ENCODE measurements at places on chromosomes 11 and 22. TPM values are rescaled to one million over a fixed set of nuclear protein-coding genes. Genes with fewer than 3 reads are reported as not detected.

TMPRSS13 gene
- 5.1 TPM for total RNA-seq

DPAGT1 gene
- 35.9 TPM for total RNA-seq

MYO7A gene
- total RNA-seq: 1.9 TPM

LRRC10B gene
- 0.36 TPM for total RNA-seq

THRSP gene
- not detected for total RNA-seq

THY1 gene
- 19.3 TPM for total RNA-seq

UBE2L3 gene
- total RNA-seq: 53.7 TPM

ALDH3B1 gene
- not detected for total RNA-seq

ARHGEF12 gene
- 34.5 TPM for total RNA-seq

TUB gene
- 15.8 TPM for total RNA-seq

DBX1 gene
- total RNA-seq: not detected

GRCh38 chr22:18977824-18978425 lies 41.8 kb upstream of the PRODH start:
- DNase-seq: no peak

- no peak for DNase-seq
Measured at GRCh38 chr22:49234459-49234858, 593.2 kb downstream of the BRD1 start.

GRCh38 chr11:109864834-109865547 lies 228.2 kb upstream of the ZC3H12C start:
- no peak for DNase-seq

DNA sequence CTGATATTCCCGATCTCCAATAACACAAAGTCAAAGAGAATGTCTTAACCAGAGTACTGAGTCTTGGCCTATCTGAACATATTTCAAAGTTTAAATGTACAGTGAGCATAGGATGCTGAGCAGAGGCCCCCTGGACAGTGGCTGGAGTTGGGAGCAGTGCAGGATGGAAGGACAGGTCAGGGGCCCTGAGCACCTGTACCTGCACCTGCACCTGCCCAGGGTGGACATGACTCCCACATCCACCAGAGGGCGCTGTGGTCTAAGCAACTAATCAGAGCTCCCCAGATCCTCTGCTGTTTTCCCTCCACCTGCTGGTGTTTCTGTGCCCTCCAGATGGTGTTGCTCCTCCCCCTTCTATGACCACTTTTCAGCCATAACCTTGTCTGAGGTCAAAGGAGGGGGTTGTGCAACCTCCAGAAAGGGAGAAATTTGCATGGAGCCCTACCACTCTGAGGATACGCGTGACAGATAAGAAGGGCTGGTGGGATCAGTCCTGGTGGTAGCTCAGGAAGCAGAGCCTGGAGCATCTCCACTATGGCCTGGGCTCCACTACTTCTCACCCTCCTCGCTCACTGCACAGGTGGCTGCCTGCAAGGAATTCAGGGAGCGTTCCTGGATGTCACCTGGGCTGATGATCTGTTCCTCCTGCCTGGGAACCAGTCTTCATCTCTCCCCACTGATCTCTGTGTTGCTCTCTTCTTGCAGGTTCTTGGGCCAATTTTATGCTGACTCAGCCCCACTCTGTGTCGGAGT lies 49.1 kb upstream of the VPREB1 start:
- peak; percentile 98 for DNase-seq

GRCh38 chr11:2860636-2861035 lies 24.9 kb downstream of the CDKN1C start:
- DNase-seq: no peak

- no peak for DNase-seq
Measured at GRCh38 chr11:13775471-13775870, 107.0 kb downstream of the FAR1 start.

DNA sequence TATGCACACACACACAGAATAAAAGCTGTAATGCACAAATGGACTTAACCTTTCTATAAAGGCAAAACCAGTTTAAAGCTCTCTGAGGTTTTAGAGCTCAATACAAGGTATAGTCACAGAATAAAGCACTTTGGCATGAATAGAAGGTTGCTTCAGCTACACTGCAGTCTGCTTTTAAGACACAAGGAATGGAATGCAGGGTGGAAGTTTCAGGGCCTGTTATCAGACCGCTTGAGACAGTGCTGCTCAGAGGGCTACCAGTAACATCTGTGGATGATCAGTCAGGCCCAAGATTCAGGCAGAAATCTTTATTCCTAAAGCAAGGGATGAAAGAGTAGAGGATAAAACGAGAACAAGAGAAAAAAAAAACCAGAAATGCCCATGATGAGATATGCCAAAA lies 46.7 kb downstream of the CD44 start:
- DNase-seq: no peak

DNA sequence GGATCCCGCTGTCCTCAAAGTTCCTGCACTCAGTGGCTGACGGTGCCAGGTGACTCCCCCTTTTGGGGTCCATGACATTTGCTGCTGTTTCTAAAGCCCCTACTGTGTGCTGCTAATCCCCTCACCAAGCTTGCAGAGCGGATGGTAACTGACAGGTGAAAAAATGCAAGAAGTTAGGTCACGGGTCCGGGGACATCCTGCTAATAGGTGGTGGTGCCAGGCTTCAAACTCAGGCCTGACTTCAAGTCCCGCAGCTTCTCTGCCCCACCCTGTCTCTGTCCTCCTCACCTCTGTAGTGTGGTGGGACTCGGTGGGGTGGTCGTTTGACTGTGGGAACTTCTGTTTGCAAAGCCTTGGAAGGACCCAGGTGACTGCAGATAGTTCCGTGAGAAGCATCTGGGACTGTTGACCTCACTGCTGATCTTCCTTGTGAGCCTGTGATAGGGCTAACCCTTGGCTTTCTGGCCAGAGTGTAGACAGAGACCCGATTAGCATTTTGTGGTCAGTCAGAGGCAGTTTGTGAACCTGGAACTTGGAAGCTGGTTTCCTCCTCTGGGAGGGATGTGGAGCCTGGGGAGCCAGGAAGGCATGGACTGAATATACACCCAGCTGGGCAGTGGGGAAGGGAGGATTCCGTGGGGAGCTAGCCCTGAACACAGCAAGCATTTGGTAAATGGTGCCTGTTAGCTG lies 115.4 kb upstream of the OR4B1 start:
- DNase-seq: no peak

DNA sequence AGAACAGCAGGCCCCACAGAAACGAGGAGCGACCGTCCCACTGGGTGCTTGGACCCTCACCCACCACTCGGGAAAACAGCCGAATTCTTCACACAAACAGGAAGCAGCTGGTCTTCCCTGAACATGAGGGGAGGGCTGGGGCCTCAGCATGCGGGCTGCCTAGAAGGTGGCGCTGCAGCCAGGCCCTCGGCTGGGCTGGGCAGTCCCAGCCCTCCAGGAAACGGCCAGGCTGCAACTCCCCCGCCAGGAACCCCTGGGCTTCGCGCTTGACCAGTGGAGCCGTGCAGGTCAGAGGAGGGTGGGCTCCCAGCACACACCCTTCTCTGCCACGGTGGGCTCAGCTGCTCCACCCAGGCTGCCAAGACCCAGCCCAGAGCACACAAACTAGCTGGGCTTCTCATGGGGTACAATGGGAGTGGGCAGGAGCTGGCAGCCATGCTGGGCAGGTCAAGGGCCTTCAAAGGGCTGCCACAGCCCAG lies 29.6 kb downstream of the IGF2 start:
- peak; percentile 76 for DNase-seq

GRCh38 chr11:83092488-83093384 lies 21.0 kb upstream of the RAB30 start:
- DNase-seq: no peak

GRCh38 chr11:1326435-1327063 lies 17.1 kb upstream of the TOLLIP start:
- no peak for DNase-seq

- DNase-seq: no peak
Measured at GRCh38 chr11:2160736-2161259, at the start of gene INS. INS (minus strand) TSS chr11:2161209; CDS start chr11:2160971, 238 bp downstream.

DNA sequence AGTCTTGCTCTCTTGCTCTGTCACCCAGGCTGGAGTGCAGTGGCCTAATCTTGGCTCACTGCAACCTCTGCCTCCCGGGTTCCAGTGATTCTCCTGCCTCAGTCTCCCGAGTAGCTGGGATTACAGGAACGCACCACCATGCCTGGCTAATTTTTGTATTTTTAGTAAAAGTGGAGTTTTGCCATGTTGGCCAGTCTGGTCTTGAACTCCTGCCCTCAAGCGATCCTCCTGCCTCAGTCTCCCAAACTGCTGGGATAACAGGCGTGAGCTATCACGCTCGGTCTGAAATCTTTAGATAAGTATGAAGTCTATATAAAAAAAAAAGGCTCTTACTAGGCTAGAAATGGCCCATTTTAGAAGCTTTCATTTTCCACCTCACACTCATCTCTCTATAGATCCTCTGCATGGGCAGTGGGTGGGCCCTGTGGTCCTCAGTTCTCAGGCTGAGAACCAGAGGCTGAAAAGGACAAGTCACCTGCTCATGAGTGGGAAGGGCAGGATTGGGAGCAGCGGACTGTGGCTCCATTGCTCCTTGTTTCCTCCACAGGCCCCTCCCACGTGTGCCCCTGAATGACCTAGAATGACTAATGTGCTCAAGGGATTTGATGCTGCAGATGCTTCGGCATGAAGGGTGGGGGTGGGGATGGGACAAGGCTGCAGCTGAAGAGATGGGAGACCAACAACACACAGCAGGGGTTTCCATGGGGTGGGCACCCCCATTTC lies 19.8 kb upstream of the PRAME start:
- no peak for DNase-seq

DNA sequence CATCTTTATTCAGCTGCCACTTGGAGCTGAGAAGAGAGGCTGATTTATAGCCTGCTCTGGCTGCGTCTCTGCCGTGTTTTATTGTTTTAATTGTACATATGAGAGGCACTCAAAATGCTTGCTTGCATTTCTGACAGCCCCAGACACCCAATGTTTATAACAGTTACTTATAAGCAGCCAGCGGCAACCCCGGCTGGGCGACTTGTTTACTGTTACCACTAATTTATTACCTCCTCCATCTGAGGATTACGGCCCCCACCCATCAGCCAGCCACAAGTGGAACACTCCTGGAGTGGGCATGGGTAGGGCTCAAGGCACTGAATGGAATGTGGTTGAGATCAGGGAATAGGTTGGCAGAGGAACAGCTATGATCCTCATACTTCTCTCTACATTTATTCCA lies 61.2 kb downstream of the CLPB start:
- no peak for DNase-seq

DNA sequence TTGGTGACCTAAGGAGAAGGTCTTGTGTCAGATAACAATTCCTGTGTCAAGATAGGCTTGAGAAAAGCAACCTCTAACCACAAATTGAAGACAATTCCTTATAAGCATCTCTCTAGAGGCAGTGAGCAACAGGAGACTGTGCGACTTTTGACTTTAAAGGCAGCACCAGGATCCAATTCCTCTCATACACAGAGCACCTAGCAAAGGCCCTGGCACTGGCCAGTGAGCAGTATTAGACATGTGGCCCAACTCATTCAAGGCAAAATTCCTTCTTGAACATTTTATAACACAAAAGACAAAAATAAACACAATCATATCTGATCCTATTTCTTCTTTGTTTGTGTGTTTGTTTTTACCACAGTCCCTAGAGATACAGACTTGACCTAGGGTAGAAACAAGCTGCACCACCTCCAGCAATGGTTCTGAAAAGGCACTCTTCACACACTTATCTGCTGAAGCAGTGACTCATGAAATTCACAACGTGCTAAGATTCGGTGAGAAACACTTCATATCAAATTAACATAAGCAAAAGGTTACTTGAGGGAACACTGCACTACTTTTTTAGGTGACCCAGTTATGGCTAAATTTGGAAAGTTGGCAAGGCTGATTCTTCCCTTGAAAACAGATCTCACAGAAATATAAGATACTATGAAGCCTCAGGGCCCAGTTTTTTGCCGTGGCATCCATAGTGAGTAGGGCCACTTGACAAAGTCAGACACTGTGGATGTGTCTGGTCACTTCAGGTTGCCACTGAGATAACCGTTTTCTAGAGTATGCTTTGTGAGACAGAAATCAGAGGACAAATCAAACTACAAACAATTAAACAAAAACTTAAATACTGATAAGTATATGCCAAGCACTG lies 1018.9 kb downstream of the DLG2 start:
- DNase-seq: no peak

GRCh38 chr11:134587345-134587744 lies 175.3 kb upstream of the B3GAT1 start:
- no peak for DNase-seq

GRCh38 chr11:299951-300735 lies 817 bp upstream of the IFITM5 start:
- peak; percentile 75 for DNase-seq

GRCh38 chr11:21289686-21290085 lies 620.3 kb downstream of the NELL1 start:
- peak; percentile 62 for DNase-seq

GRCh38 chr22:22689621-22690345 lies 45.4 kb downstream of the GGTLC2 start:
- no peak for DNase-seq

DNA sequence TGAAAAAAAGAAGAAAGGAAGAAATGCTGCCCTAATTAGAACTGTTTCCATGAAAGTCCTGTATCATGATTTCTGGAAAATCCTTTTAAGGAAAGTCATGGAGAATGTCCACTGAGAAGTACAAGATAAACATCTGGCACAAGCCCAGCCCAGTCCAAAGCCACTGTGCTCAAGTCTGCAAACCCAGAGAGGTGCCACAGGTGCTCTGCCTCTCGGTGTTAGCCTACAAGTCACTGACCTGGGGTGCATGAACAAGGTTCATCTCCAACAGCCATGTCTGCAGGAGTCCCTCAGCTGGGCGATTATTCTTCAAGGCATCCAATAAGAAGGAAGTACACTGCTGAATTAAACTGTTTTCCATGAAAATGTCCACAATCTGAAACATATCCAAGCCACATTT lies 51.1 kb upstream of the SLC25A1 start:
- DNase-seq: no peak

- DNase-seq: no peak
Measured at GRCh38 chr11:42913731-42914130, 398.1 kb upstream of the API5 start.
